ENCODE measurements at places on chromosomes 13 and 19.

- no peak for DNase-seq
Measured at GRCh38 chr19:3404324-3405260, 38.2 kb downstream of the NFIC start.

DNA sequence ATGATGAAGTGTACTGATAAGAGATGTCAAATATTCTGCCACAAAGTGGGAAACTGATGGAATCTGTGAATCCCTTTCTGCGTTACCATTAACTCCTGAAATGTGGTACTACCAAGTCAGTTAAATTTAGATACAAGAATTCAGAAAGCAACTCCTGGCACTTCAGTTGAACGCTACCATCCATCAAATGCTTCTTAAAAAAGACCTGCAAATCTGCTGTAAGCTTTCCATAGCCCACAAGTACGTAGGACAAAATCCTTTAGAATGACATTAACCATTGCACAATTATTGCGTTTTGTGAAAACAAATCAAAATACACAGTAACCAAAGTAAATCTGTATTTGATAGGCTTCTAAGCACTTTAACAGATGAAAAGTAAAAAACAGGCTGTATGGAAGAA lies 5.4 kb downstream of the SMAD9 start:
- DNase-seq, result no peak

GRCh38 chr13:94703271-94703670 lies 9.1 kb downstream of the SOX21 start:
- DNase-seq, result no peak

DNA sequence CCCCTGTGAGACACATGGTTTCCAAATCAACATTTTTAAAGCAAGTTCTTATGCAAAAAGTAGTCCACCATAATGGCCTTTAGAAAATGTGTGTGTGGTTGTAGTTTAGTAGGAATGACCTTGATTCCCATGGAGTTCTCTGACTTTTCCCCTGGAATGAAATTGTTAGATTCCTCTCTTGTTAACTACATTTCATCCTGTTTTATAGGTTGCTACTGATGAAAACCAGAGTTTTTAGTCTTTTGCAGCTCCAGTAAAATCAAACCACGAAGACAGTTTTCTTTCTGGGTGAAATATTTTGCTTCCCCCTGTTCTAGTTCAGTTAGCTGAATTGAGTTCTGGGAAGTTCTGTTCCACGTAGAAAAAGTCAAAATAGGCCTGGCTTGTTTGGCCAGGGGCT lies 107.7 kb downstream of the RAB20 start:
- no peak for DNase-seq

GRCh38 chr19:17060802-17061201 lies 14.4 kb downstream of the HAUS8 start:
- no peak for DNase-seq

- no peak for DNase-seq
Measured at GRCh38 chr19:18097993-18098890, 664 bp downstream of the MAST3 start.

DNA sequence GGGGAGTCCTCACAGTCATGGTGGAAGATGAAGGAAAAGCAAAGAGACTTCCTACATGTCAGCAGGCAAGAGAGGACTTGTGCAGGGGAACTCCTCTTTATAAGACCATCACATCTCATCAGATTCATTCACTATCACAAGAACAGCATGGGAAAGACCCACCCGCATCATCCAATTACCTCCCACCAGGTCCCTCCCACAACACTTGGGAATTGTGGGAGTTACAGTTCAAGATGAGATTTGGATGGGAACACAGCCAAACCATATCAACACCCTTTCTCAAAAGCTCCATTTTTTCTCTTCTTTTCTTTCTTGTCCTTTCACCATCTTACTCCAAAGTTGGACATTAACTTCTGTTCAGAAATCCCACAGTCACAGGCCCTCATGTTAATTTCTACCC lies 4.7 kb upstream of the LRP3 start:
- no peak for DNase-seq

DNA sequence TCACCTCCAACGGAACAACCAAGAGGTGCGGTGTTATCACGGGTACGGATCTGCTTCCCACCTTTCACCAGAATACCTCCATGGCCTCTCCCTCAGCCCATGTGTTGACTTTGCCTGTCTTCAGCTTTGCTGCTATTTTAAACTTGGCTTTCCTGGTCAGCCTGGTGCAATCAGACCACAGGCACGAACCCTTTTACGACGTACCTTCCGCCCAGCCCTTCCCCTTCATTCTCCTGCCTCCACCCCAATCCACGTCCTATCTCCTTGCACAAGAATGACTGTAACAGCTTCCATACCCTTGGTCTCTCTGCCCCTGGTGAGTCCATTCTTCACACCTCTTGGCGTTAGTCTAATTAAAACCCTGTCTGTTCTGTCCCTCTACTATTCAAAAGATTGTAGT lies 431.7 kb downstream of the EFNB2 start:
- DNase-seq, result no peak

- DNase-seq, result no peak
Measured at GRCh38 chr13:50161052-50161451, 145.8 kb downstream of the KCNRG start.

- DNase-seq, result no peak
Measured at GRCh38 chr19:670609-671075, 5.5 kb upstream of the FSTL3 start.

- DNase-seq, result no peak
Measured at GRCh38 chr19:57641715-57642234, 8.8 kb downstream of the ZNF211 start.

Measured in natural killer cell (primary cell).